ENCODE measurements at places on chromosomes 12 and 14.

DNA sequence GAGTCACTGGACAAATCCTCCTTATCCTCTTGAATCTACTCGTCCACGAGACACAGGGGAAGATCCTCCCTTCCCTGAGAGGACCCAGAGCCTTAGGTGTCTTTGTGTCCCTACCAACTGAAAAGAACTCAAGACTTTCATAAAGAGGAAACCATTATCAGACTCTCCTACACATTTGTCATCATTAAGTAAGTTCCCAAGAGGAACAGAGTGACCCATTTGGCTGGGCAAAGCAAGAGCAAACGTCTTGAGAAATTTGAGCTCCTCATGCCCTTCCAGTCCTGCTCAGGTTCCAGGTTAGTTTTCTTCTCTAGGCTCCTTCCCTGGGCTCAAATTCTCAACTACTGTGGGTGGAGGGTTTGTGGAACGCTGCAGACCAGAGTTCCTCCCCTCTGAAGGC lies 5.7 kb downstream of the MLF2 start:
- DNase-seq = no peak

GRCh38 chr14:36394593-36394992 lies 74.2 kb upstream of the MBIP start:
- DNase-seq = no peak

GRCh38 chr14:97946240-97946639 lies 1149.1 kb downstream of the VRK1 start:
- DNase-seq = no peak

DNA sequence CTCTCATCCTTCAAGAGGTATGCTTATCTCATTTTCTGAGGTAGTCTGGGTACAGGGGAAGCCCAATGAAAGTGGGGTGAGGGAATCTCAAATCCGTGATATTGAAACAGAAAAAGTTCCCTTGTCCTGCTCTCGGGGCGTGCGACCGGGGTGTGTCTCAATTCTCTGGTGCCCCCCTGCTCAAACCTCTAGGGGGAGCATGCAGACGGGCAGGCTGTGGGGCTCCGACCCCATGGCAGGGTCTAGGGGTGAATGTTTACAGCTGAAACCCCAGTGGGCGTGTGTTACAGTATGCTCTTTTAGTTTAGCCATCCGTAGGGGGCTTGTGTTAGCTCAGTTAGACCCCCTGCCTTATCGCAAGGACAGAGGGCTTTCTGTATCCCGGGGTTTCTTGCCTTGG lies 68.7 kb downstream of the PTPRQ start:
- DNase-seq = no peak

GRCh38 chr14:68843471-68844209 lies 50.8 kb upstream of the ZFP36L1 start:
- peak; percentile 79 for DNase-seq

Measured in left kidney (tissue), 8 donors.